Activated CD4-positive, alpha-beta T cell treated with anti-CD3 and anti-CD28 coated beads for 48 hours (primary cell): ENCODE measurements at places on chromosomes 11 and 22.

GRCh38 chr11:1055990-1056771 is 18.5 kb upstream of the MUC2 start:
- DNase-seq = no peak

DNA sequence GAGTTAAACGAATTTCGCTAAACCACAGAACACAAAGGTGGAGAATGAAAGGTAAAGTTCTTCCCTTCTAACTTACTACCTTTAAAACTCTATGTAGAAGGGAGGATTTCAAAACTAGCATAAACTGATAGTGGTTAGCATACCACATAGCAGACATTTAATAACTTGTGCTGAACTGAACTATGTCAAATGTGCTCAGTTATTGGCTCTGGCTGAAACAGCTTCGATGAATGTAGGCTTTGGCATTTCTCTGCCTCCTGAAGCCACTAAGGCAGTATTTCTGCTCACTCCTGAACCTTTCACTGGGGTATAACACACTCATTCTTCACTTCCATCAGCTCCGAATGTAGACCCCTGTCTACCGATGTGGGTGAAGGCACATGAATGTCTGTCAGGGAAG is 1188.1 kb downstream of the LRRC4C start:
- no peak for DNase-seq

- DNase-seq = no peak
These were observed 40.8 kb downstream of the CDPF1 start for GRCh38 chr22:46209262-46209661.

GRCh38 chr11:27837895-27838563 is 137.8 kb upstream of the BDNF start:
- no peak for DNase-seq

DNA sequence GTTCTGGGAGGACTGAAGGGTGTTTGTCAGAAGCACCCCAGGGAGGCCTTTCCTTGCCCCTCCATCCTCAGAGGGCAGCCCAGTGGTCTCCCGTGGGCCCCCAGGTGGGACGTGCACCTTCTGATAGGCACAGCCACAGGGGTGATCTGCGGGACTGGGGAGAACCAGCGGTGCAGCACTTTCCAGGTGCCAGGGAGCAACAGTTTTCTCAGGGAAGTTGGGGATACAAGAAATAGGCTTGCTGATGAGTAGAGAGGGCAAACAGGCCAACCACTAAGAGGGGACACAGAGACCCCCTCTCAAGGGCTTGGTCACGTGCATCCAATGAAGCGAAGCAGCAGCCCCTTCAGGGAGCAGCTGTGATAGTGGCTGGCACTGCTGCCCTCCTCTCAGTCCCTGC is 107.1 kb upstream of the BID start:
- no peak for DNase-seq

- no peak for DNase-seq
These were observed 12.5 kb upstream of the CHST1 start for GRCh38 chr11:45677770-45678512.

- DNase-seq = no peak
These were observed 47.0 kb upstream of the ARHGAP42 start for GRCh38 chr11:100640071-100640470.

DNA sequence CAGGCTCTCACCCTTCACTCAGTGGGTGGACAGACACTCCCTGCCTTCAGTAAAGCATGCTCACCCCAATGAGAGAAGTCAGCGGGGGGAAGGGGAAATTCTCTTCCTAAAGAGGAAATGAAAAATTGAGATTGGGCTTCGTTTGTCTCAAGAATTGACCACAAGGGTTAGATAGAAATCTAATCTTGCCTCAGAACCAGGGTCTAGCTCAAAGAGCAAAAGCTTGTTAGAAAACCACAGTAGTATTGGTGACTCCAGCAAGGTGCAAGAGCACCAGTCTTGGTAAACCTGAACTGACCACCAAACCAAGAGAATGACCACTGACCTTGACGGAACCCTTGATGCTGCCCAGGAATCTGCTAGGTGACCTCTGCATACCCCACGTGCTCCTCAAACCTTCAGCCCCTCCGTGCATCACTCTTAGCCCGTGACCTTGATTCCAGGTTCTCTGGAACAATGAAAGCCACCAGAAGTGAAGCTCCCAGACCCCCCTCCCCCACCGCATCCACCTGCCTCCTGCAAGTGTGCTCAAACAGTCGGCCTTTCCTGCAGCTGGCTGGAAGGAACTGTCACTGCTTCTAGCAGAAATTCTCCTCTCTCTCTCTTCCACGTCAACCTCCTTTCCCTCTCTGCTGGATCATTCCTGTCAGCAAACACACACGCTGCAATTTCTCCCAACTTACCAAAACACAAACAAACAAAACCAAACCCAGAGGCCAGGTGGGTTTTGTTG is 3.1 kb upstream of the TMA7B start:
- DNase-seq = no peak

DNA sequence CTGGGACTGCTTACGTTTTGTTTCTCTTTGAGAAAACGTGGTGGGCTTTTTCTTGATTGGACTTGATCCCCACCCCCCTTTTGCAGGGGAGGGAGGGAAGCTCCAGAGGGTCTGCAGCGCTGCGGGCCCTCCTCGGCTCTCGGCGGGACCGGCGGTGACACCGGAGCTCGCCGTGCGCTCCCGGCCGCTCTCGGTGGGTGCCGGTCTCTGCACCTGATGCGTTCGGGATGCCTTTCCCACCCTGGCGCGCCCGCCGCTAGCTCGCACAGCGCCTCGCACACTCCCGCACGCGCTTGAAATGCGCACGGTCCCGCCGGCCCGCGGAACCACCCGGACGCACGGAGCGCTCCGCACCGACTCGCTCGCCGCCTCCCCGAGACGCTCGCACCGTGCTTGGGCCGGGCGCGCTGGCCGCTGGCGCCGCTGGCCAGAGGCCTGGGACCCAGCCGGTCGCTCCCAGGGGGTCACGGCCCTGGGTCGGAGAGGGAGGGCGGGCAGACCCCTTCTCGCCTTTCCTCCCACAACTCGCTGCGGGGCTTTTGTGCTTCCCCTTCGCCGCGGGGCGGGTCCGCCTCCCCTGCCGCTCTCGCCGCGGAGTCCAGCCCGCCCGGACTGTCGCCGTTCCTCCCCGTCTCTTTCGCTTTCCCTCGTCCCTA is 1.0 kb downstream of the ZBTB16 start:
- DNase-seq = peak; percentile 34

- DNase-seq = no peak
These were observed 8.3 kb downstream of the MLC1 start for GRCh38 chr22:50076646-50077535.

DNA sequence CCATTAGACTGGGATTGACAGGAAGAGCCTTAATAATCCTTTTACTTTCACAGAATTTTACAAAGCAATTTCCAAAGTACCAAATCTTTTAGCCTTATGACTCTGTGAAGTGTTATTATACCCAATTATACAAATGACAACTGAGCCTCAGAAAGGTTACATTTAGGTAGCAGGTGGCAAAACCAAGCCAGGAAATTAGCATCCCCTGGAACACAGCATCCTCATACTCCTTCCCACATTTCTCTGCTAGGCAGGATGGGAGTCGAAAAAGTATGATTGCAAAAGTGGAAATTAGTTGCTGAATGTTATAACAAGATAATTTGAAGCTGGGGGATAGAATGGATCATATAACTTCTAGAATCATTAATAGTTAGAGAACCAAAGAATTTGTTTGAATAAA is 359.7 kb upstream of the PDGFD start:
- DNase-seq = no peak

DNA sequence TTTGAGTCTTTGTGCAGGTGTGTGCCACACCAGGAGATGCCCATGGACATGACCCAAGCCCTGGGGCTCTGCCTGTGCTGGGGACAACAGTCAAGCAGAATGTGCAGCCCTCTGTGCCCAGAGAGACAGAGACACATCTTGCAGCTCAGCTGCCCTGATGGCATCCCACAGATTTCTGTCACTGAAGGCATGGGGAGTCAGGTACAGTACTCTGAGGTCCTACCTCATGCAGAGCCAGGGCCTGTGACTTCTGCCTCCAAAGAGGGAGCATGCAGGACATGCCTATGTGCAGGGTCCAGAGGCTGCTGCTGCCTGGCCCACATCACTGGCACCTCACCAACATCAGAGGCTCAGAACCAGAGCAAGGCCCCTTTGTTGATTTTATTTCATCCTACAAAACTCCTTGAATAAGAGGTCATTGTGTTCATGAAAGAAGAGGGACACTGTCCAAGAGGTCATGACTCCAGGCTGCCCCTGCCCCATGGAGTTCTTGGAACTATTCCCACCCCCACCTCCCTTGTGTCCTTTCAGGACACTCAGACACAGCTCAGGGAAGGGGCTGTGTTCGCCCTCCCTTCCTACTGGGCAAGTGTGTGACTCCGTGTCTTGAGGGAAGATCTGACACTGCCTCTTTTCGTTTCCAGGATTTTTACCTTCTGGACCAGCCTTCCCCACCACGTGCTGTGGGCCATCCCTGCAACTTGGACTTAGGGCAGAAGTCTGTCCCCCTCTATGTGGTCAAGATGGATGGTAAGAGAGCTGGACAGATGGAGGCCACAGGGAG is 62.3 kb downstream of the BTG4 start:
- no peak for DNase-seq

DNA sequence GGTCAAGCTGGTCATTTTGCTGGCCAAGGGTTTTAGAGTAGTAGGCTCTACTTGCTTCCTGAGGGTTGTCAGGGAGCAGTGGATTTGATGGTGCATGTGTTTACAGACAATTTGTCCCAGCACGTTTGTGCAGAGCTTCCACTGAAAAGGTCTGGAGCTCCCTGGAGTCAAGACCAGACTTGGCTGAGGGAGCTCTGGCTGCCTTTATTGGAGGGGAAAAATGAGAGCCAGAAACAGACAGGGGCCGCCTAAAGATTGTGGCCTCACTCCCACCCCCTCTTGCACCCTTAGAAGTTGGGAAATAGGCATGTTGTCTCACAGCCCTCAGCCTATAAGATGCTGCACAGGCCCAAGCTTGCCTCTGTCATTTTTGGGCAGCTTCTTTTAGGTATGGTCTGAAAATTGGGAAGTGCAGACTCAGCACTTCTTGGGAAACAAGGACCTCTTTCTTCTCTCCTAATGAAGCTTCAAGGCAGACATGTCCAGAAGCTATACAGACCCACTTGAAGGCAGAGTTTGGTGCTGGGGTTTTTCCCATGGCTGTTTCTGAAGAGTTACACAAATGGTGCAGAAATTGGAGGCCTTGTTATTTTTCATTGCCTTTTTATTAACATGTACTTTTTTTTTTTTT is 55.1 kb downstream of the AMOTL1 start:
- no peak for DNase-seq

GRCh38 chr11:12845739-12846358 is 163.3 kb upstream of the RASSF10 start:
- DNase-seq = no peak

GRCh38 chr22:24483976-24484545 is 11.1 kb upstream of the UPB1 start:
- DNase-seq = no peak

DNA sequence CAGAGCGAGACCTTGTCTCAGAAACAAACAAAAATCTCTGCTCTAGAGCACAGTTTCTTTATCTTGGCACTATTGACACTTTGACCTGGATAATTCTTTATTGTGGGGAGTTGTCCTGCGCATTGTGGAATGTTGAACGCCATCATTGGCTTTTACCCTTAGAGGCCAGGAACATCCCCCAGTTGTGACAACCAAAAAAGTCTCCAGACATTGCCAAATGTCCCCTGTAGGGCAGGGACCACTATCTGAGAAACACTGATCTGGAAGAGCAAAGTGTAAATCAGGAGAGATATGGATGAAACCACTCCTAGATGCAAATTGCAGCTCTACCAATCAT is 4.8 kb upstream of the NF2 start:
- DNase-seq = no peak

DNA sequence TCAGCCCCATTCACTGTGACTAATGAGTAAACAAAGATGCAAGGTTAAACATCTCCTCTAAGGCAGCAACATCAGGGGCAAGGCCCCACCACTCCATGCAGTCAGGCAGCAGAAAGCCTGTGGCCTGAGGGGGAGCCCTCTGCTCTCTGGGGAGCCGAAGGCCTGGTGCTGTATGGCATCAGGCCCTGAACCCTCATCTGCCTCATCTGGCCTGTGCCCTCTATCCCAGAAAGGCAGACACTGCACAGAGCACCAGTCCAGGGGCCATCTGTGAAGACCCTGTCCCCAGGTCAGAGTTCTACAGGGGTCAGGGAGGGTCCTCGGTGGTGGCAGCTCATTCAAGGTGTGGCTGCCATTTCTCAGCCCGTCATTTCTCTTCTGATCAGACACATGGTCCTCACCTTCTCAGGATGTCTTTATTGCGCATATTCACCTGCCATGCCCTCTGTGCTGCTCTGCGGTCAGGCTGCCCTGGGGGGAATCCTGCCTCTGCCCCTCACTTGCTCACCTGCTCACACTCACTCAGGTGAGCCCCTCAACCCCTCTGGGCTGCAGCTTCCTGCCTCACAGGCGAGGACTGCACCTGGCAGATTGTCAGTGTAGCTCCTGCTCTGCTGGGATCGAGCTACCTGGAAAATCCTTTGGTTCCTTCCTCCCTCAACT is 103.1 kb upstream of the PITPNB start:
- DNase-seq = no peak

GRCh38 chr22:22855617-22856308 is 31.9 kb upstream of the IGLL5 start:
- DNase-seq = peak; percentile 50

GRCh38 chr11:69167916-69168691 is 12.4 kb downstream of the SMIM38 start:
- DNase-seq = no peak

DNA sequence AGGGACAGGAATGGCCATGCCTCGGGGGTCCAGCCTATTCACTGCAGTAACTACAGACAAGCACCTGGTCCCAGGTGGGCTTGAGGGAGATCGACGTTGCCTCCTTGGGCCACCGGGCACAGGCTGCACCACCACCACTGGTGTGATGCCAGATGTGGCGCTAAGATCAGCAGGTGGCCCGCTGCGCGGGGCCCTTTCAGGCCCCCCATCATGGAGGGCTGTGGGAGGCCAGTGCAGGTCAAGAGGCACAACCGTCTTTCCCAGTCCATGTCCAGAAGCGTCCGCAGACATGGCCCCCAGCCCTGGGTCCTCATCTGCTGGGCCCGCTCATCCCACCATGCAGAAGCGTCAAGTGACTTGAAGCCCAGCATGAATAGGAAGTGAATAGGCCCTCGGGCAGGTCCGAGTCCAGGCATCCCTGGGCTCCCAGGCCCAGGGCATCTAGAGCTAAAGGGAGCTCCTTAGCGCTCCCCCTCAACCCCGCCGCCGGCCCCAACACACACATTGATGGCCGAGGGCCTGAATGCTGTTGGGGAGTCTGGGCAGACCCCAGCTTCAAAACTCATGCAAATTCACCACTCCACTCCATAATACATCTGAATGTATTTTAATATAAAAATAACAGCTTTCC is 18.3 kb downstream of the FADS3 start:
- no peak for DNase-seq

DNA sequence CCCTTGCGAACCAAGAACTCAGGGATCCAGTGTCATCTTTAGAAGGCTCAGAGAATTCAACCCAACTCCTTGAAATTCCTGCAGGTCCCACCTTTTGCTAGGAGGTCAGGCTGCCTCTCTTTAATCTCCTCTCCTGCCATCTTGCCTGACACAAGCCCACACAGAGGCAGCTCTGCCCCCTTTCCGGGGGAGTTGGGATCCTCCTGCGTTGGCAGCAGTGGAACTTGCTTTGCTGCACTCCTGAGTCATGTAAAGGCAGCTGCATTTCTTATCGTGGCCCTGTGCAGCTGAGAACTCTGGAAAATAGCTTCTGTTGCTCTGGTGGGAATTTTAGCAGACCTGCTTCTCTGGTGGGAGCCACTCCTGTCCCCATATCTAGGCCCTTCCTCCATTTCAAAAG is 142.3 kb upstream of the TBCEL start:
- DNase-seq = no peak
